Articular chondrocyte of knee joint (primary cell): ENCODE measurements at places on chromosomes 7 and 10. TPM values are rescaled to one million over a fixed set of nuclear protein-coding genes. Genes with fewer than 3 reads are reported as not detected.

Gene HOXA2
- total RNA-seq: 0.76 and 1.6 TPM in 2 replicates

Gene BMPER
- 133 and 181 TPM in 2 replicates for total RNA-seq

Gene FAM237B
- not detected in 2 replicates for total RNA-seq

Gene RADIL
- 1.0 and 1.6 TPM in 2 replicates for total RNA-seq

Gene STAMBPL1
- 7.9 and 11.9 TPM in 2 replicates for total RNA-seq
